Stimulated activated CD4-positive, alpha-beta T cell treated with anti-CD3 and anti-CD28 coated beads, TNF-alpha, amount 100 ng/mL, for 24 hours (primary cell): ENCODE measurements at places on chromosomes 5 and 9.

GRCh38 chr9:123287639-123288038 lies 19.3 kb upstream of the STRBP start:
- no peak for DNase-seq

DNA sequence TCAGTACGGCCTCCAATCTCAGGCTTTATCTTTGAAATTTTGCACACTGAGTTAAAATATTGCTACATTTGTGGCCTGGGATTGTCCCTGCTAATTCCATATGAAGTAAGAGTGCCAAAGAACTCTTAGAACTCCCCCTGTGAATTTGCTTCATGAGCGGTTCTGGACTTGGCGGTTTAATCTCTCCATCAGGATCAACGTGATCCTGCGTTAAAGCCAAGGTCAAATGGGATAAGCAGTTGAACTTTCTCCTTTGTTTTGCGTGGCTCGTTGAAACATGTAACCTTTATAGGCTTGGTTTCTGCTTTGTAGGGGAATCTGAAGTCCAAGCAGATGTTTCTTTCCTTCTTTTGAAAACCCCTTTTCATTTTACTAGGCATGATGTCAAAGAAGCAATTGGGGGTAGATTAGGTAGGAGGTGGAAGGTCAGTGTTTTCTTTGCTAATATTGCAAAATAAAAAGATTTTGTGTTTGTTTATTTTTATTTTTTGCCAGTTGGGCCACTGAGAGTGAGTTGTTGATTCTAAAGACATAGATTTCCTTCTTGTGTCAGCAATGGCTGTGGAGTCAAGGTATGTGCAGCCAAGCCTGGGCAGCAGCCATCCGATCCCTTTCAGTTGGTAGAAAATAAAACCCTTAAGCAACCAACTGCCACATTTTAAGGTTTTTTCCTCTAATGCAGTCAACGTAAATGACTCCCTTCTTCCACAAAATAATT lies 390.8 kb downstream of the NNT start:
- DNase-seq = no peak

- no peak for DNase-seq
Observed at GRCh38 chr9:105055917-105056316, 128.0 kb upstream of the ABCA1 start.

DNA sequence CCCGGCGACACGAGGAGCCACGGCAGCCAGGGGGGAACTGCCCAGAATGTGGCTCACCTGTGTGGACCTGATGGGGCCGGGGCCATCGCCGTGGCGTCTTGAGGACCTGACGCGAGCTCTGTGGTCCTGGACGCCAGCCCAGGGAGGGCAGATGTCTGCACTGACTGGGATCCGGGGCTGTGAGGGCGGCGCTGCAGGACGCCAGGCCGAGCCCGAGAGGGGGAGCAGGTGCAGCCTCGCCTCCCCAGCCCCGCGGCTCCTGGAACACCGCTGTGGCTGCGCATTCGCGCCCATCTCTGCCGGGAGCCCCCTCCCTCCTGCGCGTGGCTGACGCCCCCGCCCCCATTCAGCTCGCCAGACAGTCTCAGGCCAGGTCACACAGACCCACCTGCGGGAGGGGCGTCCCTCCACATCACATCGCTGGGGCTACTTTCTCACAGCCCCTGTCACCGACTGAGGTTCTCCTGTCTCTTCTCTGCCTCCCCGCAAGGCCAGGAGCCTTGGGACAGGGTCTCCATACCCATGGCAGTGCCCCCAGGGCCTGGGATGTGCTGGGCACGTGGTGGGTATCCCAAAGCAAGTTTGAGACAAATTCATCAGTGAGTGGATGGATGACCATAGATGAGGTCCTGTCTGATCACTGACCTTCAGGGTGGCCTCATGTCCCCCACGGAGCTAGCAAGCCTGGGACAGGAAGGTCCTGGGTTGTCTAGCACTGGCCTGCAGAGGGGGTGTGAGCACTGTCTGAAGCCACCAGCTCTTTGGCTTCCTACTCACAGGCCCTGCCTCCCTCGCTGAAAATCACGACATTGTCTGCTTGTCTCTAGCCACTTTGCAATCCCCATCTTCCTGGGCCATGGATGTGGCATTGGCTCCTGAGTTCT lies 47.3 kb downstream of the RASGEF1C start:
- no peak for DNase-seq

GRCh38 chr5:115184770-115185169 lies 15.1 kb upstream of the TRIM36 start:
- no peak for DNase-seq

DNA sequence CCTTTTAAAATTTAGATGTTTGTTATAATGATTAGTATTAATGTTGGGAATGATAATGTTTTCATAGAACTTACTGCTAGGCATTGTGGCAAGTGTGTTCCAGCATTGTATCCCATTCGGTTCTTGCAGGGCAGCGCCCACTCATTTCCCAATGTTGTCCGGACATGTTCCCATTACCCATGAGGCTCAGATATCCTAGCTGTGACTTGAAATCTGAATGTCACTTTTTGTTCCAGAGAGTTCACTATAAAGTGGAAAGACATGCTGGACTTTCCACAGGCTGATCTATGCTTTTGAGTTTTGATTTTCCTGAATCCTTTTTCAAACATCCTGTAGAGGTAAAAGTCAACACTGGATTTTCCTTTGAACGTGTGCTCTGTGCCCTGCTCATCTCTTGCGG lies 329.1 kb downstream of the MARCHF11 start:
- DNase-seq = no peak

DNA sequence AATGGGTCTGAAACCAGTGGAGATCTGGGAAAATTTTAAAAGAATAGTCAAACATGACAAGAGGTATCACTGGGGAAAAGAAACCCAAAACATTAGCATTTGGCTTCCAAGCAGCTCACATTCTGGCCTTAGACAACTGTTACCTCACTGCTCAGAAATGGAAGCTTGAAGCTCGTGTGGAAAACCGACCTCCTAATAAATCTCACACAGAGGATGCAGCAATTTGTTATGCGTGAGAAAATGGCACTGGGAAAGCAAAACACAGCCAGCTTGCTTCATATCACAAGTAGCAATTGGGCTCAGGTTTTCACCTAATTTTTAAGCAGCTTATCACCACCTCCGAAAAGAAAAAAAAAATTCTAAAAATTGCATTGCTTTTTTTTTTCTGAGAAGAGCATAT lies 103.3 kb upstream of the TAS2R1 start:
- DNase-seq = no peak

- DNase-seq = no peak
Observed at GRCh38 chr5:134000091-134000511, 4.7 kb downstream of the VDAC1 start.

DNA sequence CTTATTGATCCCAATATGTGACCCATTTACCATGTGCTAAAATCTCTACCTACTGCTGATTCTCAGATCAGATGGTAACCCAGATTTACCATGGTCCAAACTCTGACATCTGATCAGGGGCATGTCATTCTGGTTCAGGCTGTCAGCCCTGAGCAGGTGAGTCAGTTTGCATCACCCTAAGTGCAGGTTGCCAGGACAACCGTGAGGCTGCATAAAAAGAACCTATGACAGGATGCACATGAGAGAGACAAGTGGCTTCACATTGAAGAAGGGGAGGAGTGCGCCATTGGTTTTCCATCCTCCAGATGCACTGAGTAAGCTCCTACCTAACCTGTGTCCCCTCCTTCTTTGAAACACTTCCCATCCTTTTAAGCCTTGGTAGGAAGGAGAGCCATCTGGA lies 801 bp upstream of the PRSS3 start:
- DNase-seq = no peak
